ENCODE measurements at places on chromosomes 5 and 9.

- no peak for DNase-seq
Measured at GRCh38 chr5:131769961-131770360, 26.9 kb downstream of the FNIP1 start.

- DNase-seq = no peak
Measured at GRCh38 chr9:135932656-135933055, 25.3 kb upstream of the CAMSAP1 start.

DNA sequence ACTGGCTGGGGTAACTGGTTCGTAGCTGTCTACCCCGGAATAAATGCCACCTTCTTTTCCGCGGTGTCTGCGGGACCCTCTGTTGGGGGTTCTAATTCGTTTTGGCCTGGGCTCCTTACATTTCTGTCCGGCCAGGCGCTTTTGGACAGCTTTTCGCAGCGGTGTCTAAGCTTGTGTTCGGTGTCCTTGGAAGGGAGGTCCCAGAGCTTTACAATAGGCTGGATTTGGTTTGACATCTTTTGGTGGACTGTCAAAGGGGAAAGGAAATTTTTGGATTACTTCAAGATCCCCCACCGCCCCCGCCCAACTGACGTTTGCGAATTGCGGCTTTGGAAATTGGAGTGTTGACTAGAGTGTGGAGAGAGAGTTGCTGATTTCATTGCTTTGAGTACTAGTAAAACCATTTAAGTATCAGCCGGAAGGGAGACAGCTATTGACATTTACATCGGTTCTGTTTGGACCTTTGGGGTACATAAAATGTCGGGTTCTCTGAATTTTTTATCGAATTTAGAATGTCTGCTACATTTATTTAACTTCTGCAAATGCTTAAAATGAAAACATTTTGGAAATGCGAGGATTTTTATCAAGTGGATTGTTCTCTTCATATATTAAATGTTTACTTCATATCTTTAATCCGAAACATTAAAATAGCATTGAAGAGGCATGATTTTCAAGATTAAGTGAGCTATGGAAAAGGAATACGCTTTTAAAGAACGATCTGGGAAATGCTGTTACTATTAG lies 4.7 kb upstream of the PURA start:
- DNase-seq = no peak

DNA sequence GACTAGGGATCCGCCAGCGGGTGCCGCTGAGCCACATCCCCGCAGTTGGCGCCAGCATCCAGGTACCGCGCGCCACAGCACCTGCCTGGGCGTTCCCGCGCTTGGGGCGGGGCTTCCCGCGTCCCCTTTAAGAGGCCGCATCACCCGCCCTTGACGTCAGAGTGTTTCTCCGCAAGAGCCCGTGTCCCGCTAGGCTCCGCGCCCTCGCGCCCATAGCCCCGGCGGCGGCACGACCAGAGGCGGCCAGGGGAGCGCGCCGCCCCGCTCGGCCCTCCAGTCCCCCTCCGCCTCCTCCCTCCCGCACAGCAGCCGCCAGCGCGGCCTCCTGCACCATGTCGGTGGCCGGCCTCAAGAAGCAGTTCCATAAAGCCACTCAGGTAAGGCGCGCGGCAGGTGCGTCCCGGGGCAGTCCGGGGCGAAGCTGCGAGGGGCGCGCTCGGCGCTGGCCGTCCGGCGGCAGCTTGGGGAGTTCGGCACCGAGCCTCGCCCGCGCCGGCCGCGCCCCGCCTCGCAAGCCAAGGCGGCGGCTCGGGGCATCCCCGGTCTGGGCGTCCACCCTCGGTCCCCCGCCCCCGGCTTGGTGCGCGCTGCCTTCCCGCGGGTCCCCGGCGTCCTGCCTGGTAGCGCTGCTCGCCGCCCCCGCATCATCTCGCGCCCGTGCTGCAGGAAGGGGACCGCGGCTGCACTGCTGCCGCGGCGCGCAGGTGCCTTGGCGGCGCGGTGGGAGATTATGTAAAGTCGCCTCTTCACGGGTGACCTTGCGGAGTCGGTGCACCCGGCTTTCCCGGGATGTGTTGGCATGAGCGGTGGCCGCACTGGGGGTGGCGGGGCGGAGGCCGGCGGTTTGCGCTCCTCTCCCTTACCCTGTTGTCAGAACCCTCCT lies at the start of gene SH3GL2:
Gene SH3GL2, plus strand, starts transcription at position 156 of the 883 bp plus-strand sequence.
- DNase-seq = no peak

- DNase-seq = no peak
Measured at GRCh38 chr5:109351988-109352864, 57.5 kb downstream of the PJA2 start.
